ENCODE measurements at places on chromosomes 2 and 18. TPM values are rescaled to one million over a fixed set of nuclear protein-coding genes. Genes with fewer than 3 reads are reported as not detected.

CIDEA gene
- polyA plus RNA-seq: 0.80 TPM

DNA sequence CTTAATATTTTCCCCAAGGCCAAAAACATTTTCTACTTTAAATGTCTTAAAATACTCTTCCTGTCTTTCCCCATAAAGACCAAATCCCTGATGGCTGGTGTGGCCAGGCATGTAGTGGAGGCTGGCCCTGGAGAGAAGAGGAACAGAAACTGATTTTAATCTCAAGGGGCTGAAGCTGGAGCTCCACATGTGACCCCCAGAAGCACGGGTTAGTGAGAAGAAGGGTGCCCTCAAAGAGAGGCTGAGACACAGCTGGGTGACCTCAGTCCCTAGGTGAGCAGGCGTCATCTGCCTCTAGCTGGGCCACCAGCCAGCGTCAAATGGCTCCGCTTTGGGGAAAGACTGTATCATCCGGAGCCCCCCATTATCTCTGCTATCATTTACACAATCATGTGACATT is 19.3 kb upstream of the TMEM18 start:
- no peak overlapping the region for H3K27ac ChIP-seq
- H3K4me3 ChIP-seq: no peak overlapping the region
- H3K36me3 ChIP-seq: no peaks in the 10 kb centered on the region
- no peaks in the 10 kb centered on the region for H3K27me3 ChIP-seq
- DNase-seq: no peak
- H3K4me1 ChIP-seq: peaks cover 7% of the 10 kb centered on the region

DNA sequence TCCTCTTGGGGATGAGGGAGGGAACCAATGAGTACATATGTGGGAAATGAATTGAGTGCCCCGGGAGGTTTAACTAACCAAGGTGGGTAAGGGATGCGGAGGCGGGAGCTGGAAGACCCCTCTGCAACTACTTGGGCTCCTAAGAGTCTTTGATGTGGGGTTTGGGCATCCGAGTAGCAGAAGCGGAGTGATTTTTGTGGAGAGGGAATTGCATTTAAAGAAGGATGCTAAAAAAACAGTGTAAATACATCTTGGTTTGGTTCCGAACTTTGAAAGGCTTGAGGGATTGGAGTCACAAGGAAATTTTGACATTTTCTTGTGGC is 215.7 kb downstream of the MCFD2 start:
- peak overlapping the region; percentile 87 for H3K4me3 ChIP-seq
- no peak for DNase-seq
- peaks cover 4% of the 10 kb centered on the region for H3K4me1 ChIP-seq
- H3K36me3 ChIP-seq: no peaks in the 10 kb centered on the region
- H3K27me3 ChIP-seq: no peaks in the 10 kb centered on the region
- peak overlapping the region; percentile 94 for H3K27ac ChIP-seq

- no peak for DNase-seq
- H3K27ac ChIP-seq: no peak overlapping the region
- no peak overlapping the region for H3K4me3 ChIP-seq
- H3K27me3 ChIP-seq: no peaks in the 10 kb centered on the region
- H3K4me1 ChIP-seq: no peaks in the 10 kb centered on the region
These were observed 56.4 kb downstream of the FAM124B start for GRCh38 chr2:224345492-224345891.

TUBA3E gene
- not detected for polyA plus RNA-seq

DNA sequence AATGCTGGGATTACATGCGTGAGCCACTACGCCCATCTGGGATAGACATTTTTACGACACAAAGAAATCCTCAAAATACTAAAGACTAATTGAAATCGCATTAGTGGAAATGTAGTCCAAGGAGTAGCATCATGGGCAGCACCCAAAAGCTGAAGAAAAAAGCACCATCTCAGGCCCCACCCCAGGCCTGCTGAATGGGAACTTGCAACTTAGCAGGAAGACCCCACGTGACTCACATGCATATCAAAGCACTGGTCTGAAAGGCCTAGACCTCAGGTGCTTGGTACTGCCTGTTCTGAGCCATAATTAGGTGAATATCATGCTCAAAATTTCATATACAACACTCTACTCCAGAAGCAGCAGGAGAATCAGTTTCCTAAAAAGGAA is 28.9 kb downstream of the SPRED2 start:
- DNase-seq: no peak
- no peak overlapping the region for H3K27ac ChIP-seq
- no peaks in the 10 kb centered on the region for H3K36me3 ChIP-seq
- H3K4me1 ChIP-seq: peaks cover 16% of the 10 kb centered on the region
- no peaks in the 10 kb centered on the region for H3K27me3 ChIP-seq

ASB3 gene
- polyA plus RNA-seq: 12.3 TPM

DNA sequence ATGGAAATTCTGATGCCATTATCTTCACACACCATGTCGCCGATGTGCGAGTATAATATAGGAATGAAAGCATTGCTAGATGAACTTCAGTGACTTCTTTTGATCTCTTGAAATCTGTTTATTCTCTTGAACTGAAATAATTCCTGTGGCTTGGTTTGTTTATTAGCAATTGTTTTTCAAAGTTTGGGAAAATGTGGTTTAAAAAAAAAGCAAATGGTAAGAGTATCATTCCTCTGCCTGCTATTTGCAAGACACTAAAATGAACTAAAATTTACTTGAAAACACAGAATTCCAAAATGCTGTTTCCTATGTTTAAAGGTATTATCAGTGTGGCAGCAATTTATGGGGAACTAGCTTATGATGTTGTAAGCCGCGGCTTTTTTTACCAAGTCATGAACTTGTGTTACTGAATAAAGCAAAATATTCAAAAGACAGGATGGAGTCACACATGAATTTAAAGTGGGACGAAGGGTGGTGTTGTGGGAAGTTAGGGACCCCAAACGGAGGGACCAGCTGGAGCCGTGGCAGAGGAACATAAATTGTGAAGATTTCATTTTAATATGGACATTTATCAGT is 96.4 kb downstream of the COLEC12 start:
- H3K27ac ChIP-seq: no peak overlapping the region
- no peaks in the 10 kb centered on the region for H3K4me1 ChIP-seq
- H3K36me3 ChIP-seq: no peaks in the 10 kb centered on the region
- no peak overlapping the region for H3K4me3 ChIP-seq
- H3K27me3 ChIP-seq: no peaks in the 10 kb centered on the region

GRCh38 chr2:39217192-39217550 is 26.6 kb downstream of the CDKL4 start:
- no peaks in the 10 kb centered on the region for H3K36me3 ChIP-seq
- no peak overlapping the region for H3K27ac ChIP-seq
- no peaks in the 10 kb centered on the region for H3K27me3 ChIP-seq
- no peaks in the 10 kb centered on the region for H3K4me1 ChIP-seq

KCNS3 gene
- polyA plus RNA-seq: 1.8 TPM

CPO gene
- polyA plus RNA-seq: 1.6 TPM

- H3K4me3 ChIP-seq: no peak overlapping the region
- peak; percentile 70 for DNase-seq
- H3K27me3 ChIP-seq: no peaks in the 10 kb centered on the region
- H3K4me1 ChIP-seq: peaks cover 8% of the 10 kb centered on the region
These were observed 1.6 kb upstream of the PSTPIP2 start for GRCh38 chr18:46073474-46074331.

Data from adrenal gland (tissue), 19 donors.